ENCODE measurements at places on chromosomes 2 and 18.

- DNase-seq = no peak
These were observed 297.2 kb upstream of the FIGN start for GRCh38 chr2:164032995-164033394.

DNA sequence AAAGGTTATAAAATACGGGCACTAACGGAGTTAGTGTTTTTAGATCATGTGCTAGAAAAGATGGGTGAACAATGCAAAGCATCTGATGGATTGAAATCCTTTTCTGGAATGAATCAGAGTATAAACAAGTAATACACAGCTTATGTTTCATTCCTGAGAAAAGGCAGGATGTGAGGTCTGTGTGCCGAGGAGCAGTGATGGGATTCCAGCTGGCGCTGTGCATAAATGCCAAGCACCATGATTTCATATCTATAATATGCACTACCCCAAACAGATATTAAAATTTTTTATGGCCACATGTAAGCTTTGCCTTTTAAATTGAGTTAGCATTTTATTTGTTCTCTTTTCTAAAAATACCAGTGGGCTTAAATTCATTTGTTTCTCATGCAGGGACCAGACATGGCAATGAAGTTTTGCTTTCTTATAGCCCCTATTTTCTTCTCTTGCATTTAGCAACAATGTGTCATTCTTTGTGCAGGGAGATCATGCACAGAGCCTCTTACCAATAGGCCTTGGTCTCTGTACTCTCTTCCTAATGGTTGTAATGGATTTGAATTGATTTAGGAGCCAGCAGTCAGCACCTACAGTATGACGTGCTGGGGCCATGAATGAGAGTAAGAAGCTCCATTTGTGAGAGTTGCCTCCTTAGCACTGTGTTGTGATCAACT, 323.9 kb downstream of the SLC8A1 start:
- DNase-seq = no peak

- no peak for DNase-seq
These were observed 10.7 kb upstream of the GALNT3 start for GRCh38 chr2:165804719-165805118.

DNA sequence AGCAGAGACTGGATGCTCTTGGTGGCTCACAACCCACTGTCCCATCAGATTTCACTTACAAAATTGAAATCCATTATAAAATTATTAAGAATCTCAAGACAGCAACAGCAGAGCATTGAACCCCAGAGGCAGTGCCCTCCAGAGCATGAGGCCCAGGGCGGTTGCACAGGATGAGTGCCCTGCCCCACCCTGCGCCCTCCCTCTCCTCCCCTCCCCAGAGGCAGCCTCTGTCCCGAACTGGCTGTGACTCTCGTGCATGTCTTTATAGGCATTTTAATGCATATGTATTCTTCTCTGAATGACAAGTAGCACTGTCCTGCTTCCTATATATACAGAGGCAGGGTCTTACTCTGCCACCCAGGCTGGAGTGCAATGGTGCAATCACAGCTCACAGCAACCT, 10.4 kb downstream of the MFSD2B start:
- DNase-seq = no peak

DNA sequence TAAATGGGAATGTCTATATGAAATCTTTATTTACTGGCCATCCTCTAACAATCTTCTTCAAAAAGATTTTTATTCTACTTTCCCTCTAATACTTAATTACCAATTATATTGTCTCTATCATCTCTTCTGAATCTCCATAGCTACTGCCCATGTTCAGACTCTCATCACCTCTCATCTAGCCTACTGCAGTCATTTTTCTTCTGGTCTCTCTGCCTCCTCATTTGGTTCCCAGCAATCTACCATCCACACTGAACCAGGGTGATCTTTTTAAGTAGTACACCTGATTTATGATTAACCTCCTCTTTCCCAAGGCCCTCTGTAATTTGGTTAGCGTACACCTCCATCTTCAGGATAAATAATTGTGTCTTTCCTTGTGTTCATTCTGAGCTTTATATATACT, 57.6 kb downstream of the NCKAP1 start:
- no peak for DNase-seq

- no peak for DNase-seq
These were observed 2.4 kb downstream of the MAP4K4 start for GRCh38 chr2:101699755-101700461.

- no peak for DNase-seq
These were observed 58.0 kb downstream of the CCDC88A start for GRCh38 chr2:55361465-55362189.
